GM13977 (cell line): ENCODE measurements at places on chromosomes 7 and 10.

DNA sequence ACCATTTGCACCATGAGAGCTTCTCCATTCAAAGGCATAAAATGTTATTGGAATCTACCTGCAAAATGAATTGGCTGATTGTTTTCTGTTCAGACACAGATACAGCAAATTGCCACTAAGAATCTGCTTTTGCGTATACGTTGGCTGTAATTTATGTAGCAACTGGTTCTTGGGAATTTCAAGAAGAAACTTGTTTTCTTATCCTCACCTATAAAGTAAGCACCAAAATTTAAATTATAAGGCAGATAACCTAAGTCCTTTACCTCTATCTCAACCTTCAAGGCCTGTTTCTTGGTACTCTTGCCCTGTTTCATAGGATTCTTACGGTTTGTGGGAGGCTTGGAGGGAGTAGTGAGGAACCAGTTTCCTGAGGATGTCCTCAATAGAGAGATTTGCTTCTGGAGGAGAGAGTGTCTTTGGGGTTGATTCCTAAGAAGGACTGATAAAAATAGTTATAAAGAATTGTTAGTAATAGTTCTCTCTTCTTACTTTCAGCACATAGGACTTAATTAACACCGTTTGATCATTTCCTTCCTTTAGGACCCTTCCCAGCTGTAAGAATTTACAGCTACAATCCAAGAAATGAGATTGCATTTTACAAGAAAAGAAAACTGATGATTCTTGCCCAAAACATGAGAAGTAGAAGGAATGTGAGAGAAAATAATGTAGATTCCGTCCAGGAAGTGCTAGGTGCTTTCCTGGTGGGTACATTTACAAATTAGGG is 2.0 kb downstream of the STAMBPL1 start:
- DNase-seq, result no peak

- DNase-seq, result peak; percentile 55
These were observed 61.8 kb downstream of the ADD3 start for GRCh38 chr10:110069502-110069982.

DNA sequence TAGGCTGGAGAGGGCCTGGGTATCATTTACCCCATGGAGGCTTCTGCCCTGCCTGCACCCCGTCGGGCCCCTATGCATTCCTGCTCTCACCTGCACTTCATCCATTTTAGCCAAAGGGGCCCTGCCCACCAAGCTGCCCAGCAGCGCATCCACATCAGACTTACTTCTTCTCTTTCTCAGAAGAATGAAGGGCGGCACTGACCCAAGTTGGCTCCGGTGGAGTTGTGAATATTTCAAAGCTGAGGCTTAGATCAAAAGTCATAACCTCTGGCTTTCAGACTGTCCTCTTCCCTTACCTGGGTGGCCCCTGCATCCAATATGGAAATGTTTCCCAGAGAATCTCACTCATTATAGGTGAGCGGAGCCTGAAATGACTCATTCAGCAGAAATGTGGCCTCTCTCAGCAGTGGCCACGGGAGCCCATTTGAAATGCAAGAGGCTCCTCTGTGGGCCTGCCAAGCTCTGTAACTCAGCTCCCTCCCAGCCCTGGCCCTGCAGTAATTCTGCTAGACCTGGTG is 117.6 kb upstream of the TCF7L2 start:
- no peak for DNase-seq

GRCh38 chr10:33815776-33816175 is 481.3 kb upstream of the NRP1 start:
- DNase-seq, result no peak

- no peak for DNase-seq
These were observed 5.5 kb downstream of the GSTO1 start for GRCh38 chr10:104259999-104260774.

- no peak for DNase-seq
These were observed 92.1 kb upstream of the STRIP2 start for GRCh38 chr7:129341816-129342806.

DNA sequence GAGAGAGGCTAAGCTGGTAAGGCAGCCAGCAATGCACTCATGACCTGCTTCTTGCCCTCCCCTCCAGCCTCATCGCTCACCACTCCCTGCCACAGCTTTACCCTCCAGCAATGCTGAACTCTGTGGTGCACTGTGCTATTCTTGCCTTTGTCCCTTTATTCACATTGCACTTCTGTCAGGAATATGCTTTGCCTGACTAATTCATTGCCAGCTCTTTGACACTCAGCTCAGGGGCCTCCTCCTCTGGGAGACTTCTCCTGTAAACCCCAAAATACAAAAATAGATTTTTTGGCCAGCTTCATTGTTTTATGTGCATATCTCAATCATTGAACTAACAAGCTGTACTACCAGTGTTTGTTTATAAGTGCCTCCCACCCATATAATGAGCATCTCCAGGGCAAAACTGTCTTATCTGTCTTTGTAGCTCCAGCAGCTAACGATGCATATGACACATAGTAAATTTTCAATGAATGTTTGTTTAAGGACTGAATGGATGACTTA is 8.2 kb downstream of the CNNM1 start:
- DNase-seq, result no peak

DNA sequence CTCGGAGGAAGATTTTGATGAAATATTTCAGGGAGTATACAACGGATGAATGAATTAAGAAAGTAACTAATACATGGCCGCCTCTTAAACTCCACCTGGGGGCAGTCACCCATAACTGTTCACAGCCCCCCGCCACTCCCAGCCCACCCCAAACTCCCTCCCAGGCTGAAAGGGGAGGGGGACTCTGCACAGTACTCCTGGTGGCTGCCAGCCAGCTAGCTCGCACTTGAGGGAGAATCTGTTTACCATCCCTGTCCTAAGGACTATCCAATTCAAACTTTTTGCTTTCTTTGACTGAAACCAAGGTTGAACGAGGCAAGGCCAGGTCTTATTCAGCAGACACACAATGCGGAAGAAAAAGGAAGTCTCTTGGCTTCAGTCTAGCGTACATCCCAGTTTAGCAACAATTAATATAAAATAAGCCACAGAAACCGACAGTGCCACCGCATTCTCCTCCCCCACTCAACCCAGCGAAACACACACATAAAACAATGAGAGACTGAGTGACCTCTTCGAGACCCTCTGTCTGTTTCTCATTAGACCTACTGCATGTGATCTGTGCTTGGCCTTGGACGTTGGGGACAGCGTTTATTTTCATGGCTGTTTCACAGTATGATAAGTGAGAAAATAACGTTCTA is 219.5 kb downstream of the GLI3 start:
- no peak for DNase-seq

DNA sequence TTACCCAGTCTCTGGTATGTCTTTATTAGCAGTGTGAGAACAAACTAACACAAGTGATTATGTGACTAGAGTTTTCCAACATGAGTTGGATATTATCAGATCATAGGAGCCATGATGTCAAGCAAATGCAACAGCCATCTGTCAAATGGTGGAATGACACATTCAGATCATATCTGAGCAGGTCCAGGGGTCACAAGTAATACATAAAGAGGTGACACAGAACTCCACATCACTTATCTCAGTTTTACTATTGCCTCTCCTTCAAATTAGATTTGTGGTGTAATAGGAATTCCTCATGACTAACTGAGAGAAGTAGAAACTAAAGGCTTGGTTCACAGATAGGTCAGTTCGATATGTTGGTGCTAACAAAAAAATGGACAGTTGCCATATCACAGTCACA is 12.2 kb upstream of the SAMD9L start:
- no peak for DNase-seq

DNA sequence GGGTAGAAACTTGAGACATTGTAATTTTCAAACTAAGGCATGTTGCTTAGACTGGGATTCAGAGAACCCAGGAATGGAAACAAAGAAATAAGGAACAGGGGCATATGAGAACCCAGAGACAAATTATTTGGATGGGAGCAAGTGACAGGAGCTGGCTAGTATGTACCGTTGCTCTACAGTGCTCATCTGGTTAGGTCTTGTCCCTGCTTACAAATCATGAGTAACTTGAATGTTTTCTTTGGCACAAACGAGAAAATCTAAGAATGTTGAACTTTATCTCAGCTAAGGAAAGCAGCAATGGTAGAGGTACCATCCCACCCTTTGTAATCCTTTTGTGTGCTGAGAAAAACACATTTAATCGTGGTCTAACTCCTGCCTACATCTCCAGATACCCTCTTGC is 116.0 kb upstream of the IMMP2L start:
- DNase-seq, result no peak

- no peak for DNase-seq
These were observed 105.8 kb downstream of the USP6NL start for GRCh38 chr10:11505639-11506038.

GRCh38 chr10:100636848-100637553 is 101.3 kb downstream of the HIF1AN start:
- DNase-seq, result no peak

DNA sequence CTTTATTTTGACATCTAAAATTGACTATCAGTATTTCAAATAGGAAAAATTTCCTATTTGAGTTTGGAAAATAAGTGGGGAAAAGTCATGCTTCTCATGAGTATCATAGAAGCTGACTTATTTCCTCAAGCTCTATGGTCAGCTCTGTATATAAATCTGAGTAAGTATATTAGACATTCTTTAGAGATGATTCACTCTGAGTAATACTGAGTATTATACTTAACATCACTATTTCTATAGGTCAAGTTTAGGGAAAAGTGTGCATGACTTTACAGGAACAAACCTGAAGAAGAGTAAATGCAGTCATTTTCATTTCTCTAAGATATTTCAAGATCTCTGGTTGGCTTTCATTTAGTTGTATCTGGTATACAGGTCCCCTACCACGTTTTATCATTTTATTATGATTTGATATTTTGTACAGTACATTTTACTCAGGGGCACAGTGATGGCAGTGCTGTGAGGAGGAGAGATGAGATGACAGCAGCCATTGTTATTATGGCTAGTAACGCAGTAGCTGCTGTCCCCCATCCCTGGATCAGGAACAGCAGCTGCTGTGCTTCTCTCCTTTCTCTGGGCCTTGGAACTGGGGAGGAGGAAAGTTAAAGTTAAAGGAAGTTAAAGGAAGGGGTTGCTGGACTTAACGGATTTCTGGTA is 15.2 kb downstream of the SND1 start:
- DNase-seq, result no peak

DNA sequence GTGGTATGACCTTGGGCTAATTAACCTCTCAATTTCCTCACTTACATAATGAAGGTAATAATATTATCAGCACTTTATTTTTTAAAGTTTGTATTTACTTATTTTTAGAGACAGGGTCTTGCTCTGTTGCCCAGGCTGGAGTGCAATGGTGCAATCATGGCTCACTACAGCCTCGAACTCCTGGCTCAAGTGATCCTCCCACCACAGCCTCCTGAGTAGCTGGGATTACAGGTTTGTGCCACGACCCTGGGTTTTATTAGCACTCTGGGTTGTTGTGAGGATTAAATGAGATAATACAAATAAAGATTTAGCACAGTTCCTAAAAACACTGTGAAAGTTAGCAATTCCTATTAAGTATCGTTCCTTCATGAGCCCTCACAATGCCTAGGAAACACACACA is 14.7 kb downstream of the BAMBI start:
- no peak for DNase-seq

GRCh38 chr7:25860275-25861163 is 291.5 kb upstream of the NFE2L3 start:
- no peak for DNase-seq

- no peak for DNase-seq
These were observed 90.4 kb downstream of the PTPRE start for GRCh38 chr10:127997271-127997670.

DNA sequence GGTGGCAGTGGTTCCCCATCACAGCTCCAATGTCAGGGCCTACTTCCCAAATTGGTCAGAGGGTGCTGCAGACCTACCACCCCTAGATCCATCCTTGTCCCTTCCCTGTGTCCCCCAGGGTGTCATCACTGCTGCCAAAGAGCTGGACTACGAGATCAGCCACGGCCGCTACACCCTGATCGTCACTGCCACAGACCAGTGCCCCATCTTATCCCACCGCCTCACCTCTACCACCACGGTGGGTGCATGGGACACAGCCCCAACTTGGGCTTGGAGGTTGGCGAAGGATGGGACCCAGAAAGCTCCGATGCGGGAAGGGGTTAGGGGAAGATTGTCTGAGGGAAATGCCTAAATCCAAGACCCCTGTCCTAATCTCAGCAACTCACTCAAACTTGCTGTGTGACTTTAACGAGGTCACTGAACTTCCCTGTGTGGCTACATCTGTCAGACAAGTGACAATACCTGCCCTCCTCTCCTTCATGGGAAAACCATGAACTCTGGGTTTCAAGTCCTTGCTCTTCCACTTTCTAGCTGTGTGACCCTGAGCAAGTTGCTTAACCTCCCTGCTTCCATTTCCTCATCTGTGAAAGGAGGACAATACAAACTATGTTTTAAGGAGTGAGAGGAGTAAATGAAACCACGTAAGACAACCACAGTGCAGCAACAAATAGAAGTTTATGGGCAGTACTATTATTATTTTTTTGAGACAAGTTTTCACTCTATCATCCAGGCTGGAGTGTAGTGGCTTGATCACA is 4.9 kb upstream of the VSIR start:
- no peak for DNase-seq

DNA sequence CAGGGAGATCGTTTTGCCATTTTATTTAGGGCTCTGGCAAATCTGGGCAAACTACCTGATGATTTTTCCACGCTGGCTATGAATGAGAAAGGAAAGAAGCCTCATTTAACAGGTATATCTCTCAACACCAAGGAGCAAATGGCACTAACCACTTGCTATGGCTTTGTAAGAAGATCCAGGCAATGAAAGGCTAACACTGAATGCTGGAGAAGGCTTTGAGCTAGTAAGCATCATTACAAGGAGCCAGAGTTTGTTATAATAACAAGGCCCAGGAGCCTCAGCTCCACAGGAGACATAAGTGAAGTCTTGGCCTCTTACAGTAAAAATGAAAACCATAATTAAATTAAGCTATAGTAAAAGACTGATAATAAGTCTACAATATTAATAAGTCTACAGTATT is 123.1 kb downstream of the CNOT4 start:
- DNase-seq, result no peak

- no peak for DNase-seq
These were observed 8.7 kb downstream of the WBP1L start for GRCh38 chr10:102752266-102752930.

- no peak for DNase-seq
These were observed 116.0 kb downstream of the CNTNAP2 start for GRCh38 chr7:146232604-146233003.

- no peak for DNase-seq
These were observed 462.5 kb upstream of the IGFBP3 start for GRCh38 chr7:46383605-46384004.

- peak; percentile 44 for DNase-seq
These were observed 35.3 kb downstream of the NET1 start for GRCh38 chr10:5447611-5448071.

DNA sequence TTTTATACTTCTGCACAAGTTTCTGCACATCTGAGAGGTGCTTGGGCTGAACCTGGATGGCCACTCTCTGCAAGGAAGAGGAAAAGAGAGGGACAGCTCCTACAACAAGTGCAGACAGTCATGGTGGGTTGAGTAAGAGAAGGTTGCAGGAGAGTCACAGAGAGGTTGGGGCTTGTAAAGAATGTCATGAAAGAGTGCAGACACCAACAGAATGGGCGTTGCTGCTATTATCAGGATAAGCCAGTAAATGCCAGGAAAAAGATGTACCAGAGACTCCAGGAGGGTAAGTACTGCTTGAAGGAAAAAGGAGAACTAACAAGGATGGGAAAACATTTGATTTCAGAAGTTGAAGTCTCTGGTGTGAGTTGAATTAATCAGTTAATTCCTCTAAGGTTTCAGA is 77.8 kb upstream of the NRP1 start:
- no peak for DNase-seq

- DNase-seq, result no peak
These were observed 448 bp upstream of the PTER start for GRCh38 chr10:16436367-16436757.

- DNase-seq, result no peak
These were observed 600.1 kb upstream of the AUTS2 start for GRCh38 chr7:68998136-68998535.

- DNase-seq, result no peak
These were observed 52.6 kb downstream of the GTF2I start for GRCh38 chr7:74709880-74710671.
